ENCODE measurements at places on chromosomes 2 and 18.

GRCh38 chr2:231640641-231641111 lies 48.0 kb downstream of the TEX44 start:
- no peak for DNase-seq

GRCh38 chr2:70035344-70035844 lies 51.9 kb upstream of the PCBP1 start:
- DNase-seq = no peak

DNA sequence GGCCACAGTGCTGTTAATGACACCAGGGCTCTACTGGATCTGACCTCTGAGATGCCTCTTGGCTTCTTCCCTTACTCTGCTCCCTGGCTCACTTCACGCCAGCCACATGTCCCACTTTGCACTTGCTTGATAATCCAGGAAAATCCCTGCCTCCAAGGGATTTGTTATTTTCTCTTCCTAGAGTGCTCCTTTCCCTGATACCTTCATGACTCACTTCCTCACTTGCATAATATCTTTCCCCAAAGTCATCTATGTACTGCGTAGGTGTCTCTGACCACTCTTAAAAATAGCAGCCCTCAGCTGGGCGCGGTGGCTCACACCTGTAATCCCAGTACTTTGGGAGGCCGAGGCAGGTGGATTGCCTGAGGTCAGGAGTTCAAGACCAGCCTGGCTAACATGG lies 572.3 kb downstream of the PLCL1 start:
- no peak for DNase-seq

DNA sequence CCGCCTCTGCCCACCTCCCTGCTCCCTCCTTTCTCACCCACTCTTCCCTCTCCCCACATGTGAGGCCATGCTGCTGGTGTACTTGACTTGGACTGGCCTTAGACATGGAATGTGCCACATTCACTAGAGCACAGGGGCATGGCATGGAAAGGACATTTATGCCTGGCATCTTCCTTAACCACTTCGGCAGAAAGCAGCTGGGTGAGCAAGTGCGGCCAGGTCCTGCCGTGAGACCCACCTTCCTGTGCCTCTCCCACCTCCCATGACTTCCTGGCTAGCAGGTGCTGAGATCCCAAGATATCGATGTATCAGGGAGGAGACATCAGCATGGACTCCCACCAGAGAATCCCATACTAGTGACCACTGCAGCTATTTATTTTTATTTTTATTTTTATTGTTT lies 13.0 kb downstream of the GPR55 start:
- DNase-seq = no peak

GRCh38 chr18:12239431-12239830 lies 14.7 kb upstream of the CIDEA start:
- no peak for DNase-seq

DNA sequence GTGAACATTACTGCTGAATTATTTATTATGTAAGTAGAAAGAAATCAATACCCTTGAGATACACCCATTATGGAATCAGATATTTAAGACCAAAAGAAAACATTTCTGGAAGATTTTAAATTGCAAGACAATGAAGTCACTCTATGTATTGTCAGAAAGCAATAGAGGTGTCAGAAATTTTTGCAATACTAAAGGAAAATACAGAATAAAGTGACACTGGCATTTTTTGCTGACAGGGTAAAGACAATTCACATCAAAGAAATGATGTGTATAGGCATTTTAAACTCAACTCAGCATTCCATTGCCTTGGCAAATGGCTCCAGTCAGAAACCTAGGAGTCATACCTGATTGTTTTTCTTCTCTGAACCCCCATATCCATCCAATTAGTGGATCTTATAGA lies 191.0 kb upstream of the PID1 start:
- DNase-seq = no peak

- DNase-seq = no peak
Measured at GRCh38 chr18:11163665-11164064, 14.3 kb upstream of the PIEZO2 start.

- DNase-seq = no peak
Measured at GRCh38 chr2:140998017-140998416, 1132.8 kb downstream of the LRP1B start.

DNA sequence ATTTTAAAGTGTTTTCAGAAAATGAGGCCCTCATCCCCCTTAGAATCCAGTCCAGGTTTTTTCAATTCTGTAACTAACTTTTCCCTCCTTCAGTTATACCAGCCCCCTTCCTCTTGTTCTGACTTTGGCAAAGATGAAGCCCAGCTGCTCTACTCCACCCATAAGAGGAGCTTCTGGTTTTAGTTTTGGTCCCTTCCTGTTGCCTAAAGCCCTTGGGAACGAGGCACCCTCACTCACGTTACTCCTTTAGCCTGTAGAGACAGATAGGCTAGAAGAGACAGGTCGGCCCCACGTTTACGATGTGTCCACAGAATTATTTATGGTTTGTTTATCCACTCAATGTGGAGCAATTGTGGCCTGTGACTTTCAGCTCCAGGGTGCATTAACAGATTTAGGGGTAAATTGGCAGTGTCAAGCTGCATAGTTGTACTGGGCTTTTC lies 454.2 kb upstream of the TNP1 start:
- DNase-seq = no peak

GRCh38 chr2:236712304-236712703 lies 142.7 kb downstream of the ACKR3 start:
- peak; percentile 50 for DNase-seq

DNA sequence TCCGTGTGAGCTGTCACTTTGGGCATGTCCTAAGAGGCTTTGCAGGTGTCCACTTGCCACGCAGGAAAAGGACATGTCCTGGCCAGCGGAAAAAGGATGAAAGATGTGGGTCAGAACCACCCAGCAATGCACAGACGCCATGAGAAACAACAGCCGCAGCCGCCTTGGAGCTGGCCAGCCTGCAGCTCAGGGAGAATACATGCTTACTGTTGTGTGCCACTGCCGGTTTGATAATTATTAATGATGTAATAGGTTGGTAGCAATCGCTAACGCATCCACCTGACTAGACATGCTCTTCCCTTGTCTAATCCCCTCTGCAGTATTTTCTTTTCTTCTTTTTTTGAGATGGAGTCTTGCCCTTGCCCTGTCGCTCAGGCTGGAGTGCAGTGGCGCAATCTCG lies 221.7 kb downstream of the HAUS1 start:
- no peak for DNase-seq

All from fibroblast of skin of left biceps (primary cell).